ENCODE measurements at places on chromosomes 16 and 17. TPM values are rescaled to one million over a fixed set of nuclear protein-coding genes. Genes with fewer than 3 reads are reported as not detected.

Gene TNK1
- total RNA-seq: 9.1 TPM

Gene HNF1B
- total RNA-seq: 96.9 TPM

Gene HDAC5
- 39.0 TPM for total RNA-seq

Gene CLEC19A
- not detected for total RNA-seq

Gene SPAG7
- total RNA-seq: 71.4 TPM
